Stimulated activated CD8-positive, alpha-beta memory T cell treated with anti-CD3 and anti-CD28 coated beads, Interleukin-15, amount 100 ng/mL, for 48 hours (primary cell): ENCODE measurements at places on chromosomes 16 and 17.

- DNase-seq: no peak
Measured at GRCh38 chr16:86993426-86994110, 323.6 kb downstream of the C16orf95 start.

DNA sequence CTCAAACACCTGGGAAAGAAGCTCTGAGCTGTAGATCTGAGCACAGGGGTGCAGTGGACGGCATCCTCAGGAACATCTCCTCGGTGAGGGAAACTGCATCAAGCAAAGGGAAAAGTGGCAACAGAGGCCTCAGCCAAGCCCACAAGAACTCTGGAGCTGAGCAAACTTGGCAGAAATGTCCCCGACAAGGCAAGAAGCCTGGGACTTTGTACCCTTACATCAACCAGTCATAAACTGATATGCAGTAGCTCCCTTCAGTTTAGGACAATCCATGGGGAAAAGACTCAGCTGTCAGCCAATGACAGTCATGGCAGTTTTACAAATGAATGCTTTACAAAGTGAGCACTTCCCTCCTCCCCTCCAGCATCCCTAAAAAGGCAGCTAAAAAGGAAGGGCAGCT is 210.0 kb upstream of the DYNLRB2 start:
- DNase-seq: no peak

DNA sequence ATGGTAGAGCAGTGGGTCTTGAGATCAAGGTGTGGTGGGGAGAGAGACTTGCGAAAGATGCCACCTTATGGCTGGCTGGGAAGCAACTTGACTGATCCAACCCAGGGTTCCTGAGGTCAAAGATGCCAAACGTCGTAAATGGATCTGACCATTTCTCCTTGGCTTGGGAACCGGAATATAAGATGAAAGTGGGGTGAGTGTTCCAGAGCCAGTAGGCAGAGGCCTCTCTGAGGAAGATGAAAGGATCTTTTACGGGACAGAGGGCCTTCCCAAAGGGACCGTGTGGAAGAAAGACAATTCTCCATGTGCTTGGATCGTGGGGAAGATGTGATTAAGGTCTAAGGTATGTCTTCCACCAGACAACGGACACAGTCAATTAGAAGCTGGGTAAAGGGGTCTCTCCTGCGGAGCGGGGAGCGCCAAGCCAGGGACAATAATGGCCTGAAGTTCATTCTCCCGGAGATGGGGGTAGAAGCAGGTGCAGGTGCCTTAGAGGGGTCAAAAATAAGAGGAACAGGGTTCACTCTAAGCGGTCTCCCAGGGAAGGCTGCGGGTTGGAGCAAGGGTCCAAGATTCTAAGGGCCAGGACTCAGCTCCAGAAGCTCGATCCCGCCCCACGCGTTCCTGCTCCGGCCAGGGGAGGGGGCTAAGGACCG is 800 bp downstream of the FXR2 start:
- DNase-seq: no peak

DNA sequence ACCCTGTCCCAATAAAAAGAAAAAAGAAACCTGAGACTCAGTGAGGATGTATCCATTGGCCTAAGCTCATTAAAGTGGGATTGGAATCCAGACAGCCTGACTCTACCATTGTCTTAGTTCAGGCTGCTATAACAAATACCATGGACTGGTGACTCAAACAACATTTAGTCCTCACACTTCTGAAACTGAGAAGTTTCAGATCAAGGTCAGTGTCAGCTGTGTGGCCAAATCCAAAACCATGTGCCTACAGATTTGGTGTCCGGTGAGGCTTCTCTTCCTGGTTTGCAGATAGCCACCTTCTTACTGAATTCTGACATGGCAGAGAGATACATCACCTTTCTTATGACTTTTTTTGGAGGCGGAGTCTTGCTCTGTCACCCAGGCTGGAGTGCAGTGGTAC is 53.3 kb upstream of the KDM8 start:
- no peak for DNase-seq

- no peak for DNase-seq
Measured at GRCh38 chr16:49630783-49631182, 225.1 kb downstream of the ZNF423 start.

- DNase-seq: peak; percentile 71
Measured at GRCh38 chr16:85615014-85615851, 2.1 kb downstream of the GSE1 start.

DNA sequence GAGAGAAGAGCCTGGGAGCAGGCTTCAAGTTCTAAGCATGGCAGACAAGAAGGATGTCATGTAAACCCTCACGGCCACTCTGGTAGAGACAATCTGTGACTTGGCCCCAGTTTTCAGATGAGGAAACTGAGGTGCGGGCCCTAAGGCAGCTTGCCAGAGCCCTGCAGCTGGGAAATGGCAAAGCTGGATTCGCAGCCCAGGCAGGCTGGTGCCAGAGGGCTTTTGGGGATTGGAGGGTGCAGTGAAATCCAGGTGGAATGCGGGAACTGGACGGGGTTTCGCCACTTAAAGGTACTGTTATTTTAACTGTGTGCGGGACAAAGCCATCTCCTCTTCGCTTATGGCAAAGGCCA is 477 bp upstream of the OSGIN1 start:
- no peak for DNase-seq

- DNase-seq: no peak
Measured at GRCh38 chr16:69709456-69710084, 16.8 kb downstream of the NQO1 start.
